ENCODE measurements at places on chromosomes 7 and 10.

- no peak for DNase-seq
Measured at GRCh38 chr10:118459642-118460193, 117.6 kb upstream of the FAM204A start.

GRCh38 chr10:20313665-20314064 is 497.4 kb downstream of the PLXDC2 start:
- no peak for DNase-seq

DNA sequence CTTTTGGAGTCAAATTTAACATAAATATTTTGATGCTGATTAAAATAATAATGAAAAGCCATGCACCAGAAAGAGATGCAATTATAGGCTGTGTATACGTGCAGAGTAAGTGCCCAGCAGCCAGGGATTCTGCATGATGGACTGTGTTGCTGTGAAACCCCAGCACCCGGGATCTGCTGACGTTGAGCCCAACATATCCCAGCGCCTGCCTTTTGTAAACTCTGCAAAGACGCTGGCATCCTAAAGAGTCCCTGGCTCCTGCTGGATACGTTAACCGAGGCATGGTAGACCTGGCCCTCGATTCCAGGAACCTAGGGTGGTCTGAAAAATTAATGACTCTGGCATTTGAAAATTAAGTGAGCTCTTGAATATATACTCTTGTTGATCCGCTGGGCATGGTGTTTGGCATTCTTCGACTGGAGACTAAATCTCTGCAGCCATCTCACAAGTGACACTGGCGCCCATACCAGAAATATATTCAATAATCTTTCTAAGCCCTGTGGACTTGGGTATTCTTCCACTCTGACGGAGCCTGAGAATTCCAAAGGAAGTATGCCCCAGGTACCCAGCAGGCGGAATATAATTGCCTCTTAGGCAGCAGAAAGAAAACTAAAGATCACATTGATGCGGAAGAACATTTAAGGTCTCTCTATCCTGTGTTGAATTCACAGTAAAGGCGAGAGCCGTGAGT is 191.2 kb upstream of the SH2B2 start:
- no peak for DNase-seq

DNA sequence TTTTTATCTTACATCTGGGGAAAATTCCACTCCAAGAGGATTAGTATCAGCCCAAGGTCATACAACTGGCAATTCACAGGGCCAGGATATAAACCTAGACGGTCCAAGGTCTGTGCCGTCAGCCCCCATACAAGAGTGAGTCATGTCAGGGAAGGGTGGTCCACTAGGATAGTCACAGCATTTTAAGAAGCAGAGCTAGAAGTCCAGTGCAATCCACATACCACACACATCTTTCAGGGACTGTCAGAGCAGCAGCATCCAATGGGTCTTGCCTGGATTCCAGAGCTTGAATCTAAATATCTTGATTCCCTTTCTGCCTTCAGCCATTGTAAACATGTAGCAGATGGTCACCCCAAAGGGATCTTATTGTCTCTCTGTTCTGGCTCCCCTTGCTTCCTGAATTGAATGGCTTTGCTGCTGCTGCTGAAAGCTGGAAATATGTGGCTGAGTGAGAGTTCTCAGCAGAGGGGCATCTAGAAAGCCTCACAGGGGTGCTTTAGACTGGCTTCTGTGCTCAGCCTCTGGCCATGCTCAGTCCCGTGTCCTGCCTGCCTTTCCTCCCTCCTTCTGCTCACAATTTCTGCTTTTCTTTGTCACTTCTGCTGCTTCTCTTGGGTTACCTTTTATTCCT is 9.9 kb upstream of the OR6V1 start:
- no peak for DNase-seq

DNA sequence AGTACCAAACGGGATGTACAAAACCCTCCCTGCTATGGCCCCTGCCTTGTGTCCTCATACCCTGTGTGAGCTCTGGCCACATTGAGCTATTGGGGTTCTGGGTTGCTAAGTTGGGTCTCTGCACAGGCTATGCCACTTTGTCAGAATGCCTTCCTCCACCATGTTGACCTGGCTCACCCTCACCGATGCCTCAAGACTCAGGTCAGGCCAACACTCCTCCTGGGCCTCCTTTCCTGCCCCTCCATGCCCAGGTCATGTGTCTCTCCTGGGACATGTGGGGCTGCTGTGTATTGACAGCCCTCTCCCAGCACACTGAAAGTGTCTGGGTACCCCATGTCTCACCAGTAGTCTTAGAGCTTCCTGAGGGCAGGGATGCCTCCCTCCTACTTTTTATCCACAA is 14.6 kb downstream of the TRPV5 start:
- no peak for DNase-seq

DNA sequence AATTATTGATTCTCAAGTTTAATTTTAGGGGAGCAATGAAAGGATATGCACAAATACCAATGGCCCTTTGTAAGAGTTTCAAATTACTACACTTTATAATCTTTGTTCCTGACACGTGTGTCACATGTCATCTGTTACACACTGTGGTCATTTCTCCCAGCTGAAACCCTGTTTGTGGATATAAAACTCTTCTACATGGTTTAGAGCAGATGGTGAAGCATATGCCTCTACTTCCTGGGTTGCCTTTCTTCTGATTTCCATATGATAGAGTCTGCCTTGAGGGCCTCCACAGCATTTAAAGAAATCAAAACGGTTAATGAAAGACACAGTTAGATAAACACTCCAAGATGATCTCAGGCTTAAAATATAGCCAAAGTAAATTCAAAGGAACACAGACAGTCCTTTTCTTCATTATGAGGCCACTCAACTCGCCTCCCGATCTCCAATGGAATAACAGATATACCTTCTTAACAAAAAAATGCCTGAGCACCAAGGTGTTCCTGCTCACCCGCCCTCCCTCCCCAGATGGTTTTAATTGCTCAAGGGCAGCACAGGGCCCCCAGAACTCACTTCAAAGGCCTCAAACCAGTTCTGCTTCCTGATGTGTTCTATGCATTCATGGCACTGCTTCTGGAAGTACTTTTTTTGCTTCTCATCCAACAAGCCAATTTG is 75.0 kb downstream of the CPVL start:
- no peak for DNase-seq

DNA sequence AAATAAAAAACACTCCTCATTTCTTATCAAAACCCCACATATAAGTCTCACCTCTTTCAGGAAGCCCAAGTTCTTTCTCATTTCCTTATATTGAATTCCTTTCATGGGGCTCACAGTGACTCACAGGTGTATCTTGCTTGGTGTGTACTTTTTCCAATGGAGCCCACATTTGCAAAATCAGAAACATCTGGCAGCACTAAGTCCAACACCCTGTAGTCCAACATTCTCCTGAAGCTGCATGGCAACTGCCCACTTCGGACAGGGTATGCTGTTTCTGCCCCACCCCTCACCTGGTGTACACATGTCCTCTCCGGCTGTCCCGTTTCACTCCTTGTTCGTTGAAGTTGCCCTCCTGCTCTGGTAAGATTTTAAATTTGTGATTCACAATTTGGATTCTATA is 544.1 kb downstream of the SORCS3 start:
- no peak for DNase-seq

DNA sequence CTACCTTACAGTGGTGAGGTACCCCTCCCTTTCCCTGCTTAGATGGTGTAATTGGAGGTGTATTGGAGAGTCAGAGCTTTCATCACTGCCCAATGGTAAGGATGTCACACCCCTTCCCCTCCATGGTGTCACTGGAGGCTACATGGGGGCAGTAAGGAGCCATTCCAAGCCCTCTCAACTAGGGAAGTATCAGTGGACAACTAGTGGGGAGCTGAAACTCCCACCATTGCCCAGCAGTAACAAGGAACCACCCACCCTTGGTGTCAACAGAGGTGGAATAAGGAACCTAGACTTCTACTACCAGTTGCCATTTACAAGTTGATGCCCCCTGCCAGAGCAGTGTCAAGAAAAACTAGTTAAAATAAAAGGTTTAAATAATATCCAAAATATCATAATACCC is 2.8 kb upstream of the HIBADH start:
- no peak for DNase-seq

DNA sequence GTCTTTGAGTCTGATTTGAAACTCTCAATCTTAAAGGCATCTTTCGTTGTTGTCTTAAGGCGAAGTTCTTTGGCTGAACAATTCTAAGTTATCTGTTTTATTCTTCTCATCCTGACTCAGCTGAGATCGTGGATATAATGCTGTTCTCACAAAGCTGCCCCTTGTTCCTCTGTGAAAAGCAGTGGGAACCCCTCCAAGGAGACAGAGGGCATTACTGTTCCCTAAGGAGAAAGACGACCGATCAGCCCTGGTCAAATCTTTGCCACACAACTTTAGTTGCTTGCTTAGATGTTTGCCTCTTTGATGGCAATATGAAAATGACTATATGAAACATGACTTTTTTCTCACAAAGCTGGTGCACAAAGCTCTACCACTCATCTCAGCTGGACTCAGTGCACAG is 1016.7 kb downstream of the REEP3 start:
- no peak for DNase-seq
